ENCODE measurements at places on chromosomes 7 and 10.

- DNase-seq = peak; percentile 67
Measured at GRCh38 chr10:71771204-71771603, 2.1 kb downstream of the VSIR start.

GRCh38 chr7:141361960-141362359 is 189.2 kb upstream of the AGK start:
- no peak for DNase-seq

GRCh38 chr7:71470830-71471229 is 338.9 kb downstream of the GALNT17 start:
- DNase-seq = no peak

DNA sequence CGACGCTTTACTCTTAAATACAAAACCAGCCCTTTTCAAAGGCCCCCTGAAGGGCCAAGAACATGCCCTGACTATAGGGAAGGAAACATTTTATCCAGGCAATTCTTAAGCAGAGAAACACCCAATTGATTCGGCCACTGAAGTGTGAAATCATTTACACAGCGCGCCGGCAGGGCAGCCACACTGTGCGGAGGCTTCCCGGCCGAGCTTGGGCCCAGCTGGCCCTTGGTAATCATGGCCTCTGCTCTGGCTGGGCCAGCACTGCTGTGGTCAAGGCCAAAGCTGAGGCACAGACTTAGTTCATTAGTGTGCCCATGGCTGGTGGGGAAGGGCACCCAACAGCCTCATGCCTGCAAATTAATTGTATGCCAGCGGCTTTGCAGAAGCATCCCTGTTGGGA is 143.7 kb upstream of the HABP2 start:
- no peak for DNase-seq
